ENCODE measurements at places on chromosomes 12 and 14.

- no peak for DNase-seq
Observed at GRCh38 chr12:80272387-80272915, 171.6 kb upstream of the PTPRQ start.

DNA sequence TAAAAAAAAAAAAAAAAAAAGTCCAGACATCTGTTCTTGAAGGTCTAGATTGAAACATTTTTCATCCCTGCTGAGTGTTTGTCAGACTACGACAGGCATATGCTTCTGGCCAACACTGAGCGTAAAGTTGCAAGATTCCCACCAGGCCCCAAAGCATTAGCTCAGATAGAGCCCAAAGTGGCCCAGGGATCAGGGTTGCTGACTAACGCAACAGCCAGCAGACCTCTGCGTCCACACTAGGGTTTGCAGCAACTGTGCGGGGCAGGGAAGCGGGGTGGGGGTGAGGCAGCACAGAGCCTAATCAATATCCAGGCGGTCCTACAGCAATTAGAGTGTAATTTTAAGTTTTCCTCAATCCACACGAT is 55.7 kb downstream of the SSH1 start:
- no peak for DNase-seq

GRCh38 chr12:49689237-49689636 is 18.0 kb downstream of the FMNL3 start:
- DNase-seq = no peak

- no peak for DNase-seq
Observed at GRCh38 chr12:115207216-115207915, 523.4 kb upstream of the TBX3 start.

DNA sequence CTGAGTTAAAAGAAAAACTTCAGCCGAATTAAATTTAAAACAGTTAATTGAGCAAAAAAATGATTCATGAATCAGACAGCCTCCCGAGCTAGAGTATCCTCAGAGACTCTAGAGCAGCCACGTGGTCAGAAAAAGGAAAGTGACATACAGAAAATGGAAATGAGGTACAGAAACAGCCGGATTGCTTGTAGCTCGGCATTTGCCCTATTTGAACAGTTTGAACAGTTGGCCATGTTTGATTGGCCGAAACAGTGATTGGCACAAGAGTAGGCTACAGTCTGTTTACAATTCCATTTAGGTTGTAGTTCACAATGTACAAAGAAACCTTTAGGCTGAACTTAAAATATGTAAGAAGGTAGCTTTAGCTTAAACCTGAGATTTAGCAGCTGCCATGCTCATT is 12.9 kb upstream of the OXA1L start:
- no peak for DNase-seq

- no peak for DNase-seq
Observed at GRCh38 chr12:54126696-54127537, 61.9 kb downstream of the SMUG1 start.

DNA sequence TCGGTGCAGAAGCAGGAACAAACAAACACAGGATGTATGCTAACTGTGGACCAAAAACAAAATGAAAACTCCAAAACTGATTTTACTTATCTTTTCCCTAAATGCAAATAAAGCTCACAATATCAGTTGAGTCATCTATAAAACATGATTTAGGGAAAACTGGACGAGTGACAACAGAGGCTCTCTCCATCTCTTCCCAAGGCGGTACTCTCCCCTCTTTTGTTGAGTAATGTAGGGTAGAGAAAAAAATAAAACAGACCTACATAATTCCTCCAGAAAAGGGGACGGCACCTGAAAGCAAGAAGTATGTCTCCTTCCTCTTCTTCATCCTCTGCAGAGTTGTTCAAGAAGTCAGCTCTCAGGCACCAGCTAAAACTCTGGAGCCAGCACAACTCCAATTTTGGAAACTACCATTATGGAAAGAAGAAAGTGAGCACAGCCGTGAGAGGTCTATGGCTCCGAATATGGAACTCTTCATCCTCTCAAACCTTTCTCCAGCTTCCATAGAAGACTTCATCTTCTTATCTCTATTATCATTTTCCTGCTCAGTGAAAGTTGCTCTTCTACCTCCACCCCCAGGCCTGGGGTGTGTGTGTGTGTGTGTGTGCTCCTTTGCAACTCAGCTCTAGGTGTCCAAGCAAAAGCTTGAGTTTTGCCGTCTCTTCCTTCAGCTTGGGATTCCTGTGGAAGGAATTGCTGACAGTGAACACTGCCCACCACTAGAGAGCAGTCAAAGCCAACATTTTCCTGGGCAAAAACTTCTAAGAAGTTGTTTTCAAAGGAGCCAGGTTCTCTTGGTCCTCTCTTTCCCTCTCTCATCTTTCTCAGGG is 155.4 kb downstream of the DIO2 start:
- DNase-seq = no peak

GRCh38 chr14:61429316-61429715 is 107.9 kb downstream of the PRKCH start:
- DNase-seq = no peak

- no peak for DNase-seq
Observed at GRCh38 chr12:57216921-57217879, 606 bp downstream of the NXPH4 start.

GRCh38 chr14:64233531-64234190 is 60.5 kb downstream of the ESR2 start:
- no peak for DNase-seq

- no peak for DNase-seq
Observed at GRCh38 chr12:108457006-108457733, 57.9 kb upstream of the FICD start.

DNA sequence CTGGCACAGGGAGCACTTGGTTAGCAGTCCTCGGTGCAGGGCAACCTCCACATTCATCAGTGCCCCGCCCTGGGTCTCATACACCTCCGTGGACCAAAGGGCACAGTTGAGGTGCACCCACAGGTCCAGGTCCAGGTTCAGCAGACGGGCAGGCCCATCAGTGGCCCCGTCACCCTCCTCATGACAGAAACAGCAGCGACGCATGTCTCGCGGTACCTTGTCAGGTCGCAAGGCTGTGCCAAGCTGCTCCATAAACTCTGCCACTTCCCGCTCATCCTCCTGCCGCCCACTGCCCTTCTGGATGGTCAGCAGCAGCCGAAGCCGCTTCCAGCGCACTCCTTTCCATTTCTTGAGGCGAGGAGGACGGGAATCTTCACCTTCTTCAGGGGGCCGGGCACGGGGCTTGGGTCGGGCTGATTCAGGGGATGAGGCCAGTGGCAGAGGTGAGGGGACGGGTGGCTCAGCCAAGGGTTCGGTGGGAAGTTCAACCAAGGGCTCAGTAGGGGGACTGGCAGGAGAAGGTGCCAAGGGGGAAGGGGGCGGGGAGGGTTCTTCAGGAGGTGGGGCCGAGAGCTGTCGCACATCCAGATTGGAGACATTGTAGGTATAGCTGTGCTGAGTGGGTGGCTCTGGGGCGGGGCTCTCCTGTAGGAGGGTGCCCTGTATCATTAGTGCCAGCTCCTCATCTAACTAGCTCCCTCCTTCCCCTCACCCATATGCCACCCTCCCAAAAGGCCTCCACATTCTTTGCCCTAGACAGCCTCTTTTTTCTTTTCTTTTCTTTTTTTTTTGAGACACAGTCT is 8.3 kb upstream of the PRKAG1 start:
- DNase-seq = no peak

DNA sequence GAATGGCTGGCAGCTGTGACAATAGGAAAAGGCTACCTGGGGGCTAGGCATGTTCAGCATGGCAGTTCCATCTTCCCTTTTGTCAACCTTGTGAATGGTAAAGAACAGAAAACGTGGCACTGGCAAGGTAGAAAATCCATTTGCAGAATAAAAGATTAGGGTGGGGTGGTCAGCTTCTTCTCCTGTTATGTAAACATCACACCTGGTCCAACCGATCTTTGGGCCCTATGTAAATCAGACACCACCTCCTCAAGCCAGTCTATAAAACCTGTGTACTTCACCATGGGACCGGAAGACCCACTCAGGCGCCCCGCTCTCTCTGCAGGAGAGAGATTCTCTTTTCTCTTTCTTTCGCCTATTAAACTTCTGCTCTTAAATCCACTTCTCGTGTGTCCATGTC is 19.6 kb upstream of the TMEM30B start:
- DNase-seq = no peak

GRCh38 chr12:105164068-105164467 is 56.5 kb downstream of the WASHC4 start:
- DNase-seq = no peak

DNA sequence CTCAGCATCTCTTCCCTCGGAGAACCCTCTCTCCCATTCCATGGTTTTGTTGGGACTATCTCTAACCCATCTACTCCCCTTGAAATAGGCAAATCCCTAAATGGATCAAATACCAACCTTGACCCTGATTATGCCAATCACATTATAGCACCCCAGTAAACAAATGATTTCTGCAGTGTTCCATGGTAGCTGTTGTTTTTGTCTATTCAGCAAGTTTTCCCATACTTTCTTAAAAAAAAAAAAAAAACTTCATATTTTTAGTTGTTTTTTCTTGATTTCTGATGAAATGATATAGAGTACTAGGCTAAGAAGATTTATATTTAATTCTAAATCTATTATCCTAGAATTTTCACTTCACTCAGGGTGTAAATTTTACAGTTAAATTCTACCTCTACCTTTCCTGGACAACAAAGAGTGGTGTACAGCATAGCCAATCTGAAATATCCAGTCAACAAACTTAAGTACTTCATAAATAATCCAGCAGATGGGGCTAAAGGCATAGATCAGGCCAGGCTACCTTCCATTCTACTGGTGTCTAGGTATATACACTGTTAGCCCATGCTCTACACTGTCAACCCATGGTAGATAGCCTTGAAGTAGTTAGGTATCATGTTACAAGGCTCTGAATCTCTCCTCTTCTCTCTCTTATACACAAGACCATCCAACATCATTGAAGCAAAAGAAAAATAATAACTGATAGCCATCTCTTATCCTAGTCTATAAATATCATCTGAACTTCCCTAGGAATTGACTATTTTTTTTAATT is 82.2 kb downstream of the PLEKHG7 start:
- no peak for DNase-seq

- DNase-seq = no peak
Observed at GRCh38 chr12:39675263-39675662, 55.7 kb upstream of the ABCD2 start.

DNA sequence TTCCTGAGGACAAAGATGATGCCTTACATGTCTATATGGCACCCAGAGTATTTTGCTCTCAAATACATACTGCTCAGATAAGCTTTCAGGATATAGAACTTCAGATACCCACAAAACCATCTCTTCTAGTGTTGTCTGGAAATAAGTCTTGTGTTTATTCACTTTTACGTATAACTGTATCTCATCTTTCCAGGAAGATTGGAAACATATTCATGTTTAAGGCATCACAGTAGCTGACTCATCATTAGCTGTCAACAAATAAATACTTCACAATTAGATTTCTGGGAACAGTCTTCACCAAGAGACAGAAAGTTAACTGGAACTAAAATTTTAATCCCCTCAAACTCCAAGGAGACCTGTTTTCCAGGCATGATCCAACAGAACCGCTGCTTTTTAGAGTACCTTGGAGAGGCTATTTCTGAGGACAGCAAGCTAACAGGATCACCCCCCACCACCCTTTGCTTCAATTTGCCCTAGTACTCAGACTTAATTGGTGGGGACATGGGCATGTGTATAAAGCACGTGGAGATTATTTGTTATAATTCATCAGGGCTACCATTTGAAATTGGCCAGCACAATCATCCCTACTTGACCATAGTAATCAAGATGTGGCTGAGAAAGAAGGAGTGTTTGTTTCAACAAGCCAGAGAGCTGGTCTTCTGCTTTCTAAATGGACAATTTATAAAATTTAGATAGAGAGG is 129.3 kb upstream of the HIF1A start:
- DNase-seq = no peak

DNA sequence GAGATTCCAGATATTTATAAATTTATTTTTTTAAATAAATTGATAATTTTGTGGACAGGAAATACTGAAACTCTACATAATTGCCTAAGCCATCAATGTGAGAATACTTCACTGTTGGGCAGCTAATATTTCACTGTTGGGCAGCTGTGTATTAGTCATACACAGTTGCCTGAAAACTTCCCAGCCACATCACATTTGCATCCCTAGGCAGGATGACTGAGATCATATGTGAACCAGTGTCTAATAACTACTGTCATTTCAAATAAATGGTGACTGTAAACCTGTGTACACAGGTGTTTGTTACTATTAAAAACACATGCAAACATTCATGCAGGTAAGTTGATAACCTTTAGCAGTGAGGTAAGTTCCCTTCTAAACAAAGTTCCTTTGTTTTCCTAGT is 43.9 kb downstream of the TMTC3 start:
- DNase-seq = no peak

GRCh38 chr14:32827514-32827913 is 111.2 kb upstream of the NPAS3 start:
- DNase-seq = no peak

- DNase-seq = no peak
Observed at GRCh38 chr14:75274899-75275569, 3.6 kb upstream of the FOS start.

DNA sequence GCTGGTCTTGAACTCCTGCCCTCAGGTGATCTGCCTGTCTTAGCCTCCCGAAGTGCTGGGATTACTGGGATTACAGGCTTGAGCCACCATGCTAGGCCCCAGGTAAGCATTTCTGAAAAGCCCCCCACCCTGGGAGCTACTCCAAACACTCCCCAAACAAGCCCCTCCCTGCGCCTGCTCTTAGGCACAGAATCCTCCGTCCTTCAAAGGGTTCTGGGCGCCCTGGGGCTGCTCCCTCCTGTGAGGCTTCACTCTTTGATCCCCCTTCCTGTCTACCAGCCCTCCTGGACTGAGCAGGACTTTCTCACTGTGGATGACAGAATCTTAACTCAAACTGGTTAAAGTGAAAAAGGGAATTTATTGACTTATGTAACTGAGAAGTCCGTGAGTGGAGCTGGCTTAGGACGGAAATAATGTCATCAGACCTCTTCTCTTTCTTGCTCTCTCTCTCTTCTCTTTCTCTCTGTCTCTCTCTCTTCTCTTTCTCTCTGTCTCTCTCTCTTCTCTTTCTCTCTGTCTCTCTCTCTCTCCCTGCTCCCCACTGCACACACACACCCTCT is 66.9 kb upstream of the CLMN start:
- DNase-seq = no peak

- DNase-seq = no peak
Observed at GRCh38 chr14:91295276-91295845, 50.9 kb upstream of the GPR68 start.

- no peak for DNase-seq
Observed at GRCh38 chr12:53726946-53727309, 324 bp downstream of the CALCOCO1 start.

DNA sequence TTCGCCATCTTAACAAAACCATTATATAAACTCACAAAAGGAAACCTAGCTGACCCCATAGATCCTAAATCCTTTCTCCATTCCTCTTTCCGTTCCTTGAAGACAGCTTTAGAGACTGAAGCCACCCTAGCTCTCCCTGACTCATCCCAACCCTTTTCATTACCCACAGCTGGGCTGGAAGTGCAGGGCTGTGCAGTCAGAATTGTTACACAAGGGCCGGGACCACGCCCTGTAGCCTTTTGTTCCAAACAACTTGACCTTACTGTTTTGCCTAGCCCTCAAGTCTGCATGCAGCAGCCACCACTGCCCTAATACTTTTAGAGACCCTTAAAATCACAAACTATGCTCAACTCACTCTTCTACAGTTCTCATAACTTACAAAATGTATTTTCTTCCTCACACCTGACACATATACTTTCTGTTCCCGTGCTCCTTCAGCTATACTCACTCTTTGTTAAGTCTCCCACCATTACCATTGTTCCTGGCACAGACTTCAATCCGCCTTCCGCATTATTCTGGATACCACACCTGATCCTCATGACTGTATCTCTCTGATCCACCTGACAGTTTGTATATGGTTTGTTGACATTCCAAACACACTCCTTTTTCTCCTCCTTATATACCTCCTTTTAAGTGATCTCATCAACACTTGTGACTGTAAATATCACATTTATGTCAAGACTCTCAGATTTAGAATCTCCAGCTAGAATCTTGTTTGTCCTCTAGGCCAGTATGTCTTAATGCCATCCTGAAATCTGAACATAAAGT is 208.7 kb downstream of the KITLG start:
- DNase-seq = no peak
